Bone marrow (tissue), 2 donors: ENCODE measurements at places on chromosomes 5 and 9.
A peak's percentile ranks its signal among the peaks of the same experiment; 100 is the strongest.

DNA sequence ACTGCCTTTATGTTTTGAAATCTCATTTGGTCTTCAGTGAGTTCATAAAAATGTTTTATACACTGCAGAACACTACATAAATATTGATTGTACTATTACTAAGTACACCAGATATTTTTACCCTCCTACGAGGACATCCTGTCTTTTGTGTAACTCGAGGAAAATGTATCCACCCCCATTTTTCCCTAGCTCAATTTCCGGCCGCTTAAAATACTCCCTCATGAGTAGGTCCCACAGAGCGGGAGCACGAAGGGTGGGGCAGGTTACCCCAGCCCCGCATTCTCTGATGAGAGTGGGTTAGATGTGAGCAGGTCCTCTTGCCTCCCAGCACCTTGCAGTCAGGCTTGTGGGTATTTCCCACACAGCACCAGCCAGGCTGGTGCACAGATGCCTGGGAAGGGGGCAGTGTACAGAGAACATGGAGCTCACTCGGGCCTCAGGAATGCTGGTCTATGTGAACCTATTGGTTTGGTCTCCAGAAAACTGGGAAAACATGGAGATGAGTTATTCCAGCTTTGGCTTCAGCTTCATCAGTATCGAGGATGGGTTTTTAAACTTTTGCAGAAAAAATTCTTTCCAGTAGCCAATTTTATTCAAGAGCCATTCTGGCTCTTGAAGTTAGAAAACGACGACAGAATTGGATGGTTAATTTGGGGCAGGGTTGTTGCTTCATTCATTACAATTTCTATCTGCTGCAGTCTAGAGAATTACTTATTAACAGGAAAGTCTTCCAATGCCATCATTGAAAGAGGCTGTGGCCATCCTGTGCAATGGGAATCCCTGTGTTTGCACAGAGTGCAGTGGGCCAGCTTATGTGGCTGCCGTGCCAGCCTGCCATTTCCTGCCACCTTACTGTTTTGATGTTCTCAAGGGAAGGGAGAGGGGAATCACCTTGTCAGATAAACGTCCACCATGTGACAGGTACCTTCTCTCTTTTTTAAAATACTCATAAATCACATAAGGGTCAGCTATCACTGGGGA, 73.2 kb downstream of the WDR41 start:
- no peak for DNase-seq

DNA sequence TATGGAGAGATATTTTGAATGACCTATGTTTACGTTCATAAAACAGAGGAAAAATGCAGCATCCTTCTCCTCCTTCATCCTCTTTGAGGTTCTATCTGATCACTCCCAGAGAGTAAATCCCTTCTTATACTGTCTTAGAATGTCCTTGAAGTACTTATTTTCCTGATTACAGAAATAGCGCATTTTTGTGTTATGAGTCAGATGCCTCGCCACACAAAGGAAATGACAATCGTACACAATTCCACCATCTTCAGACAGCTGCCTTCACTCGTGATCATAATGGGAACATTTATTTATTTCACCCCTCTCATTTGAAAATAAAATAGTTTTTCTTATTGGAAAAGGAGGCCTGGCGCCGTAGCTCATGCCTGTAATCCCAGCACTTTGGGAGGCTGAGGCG, 2.4 kb upstream of the GLT6D1 start:
- DNase-seq, result no peak

DNA sequence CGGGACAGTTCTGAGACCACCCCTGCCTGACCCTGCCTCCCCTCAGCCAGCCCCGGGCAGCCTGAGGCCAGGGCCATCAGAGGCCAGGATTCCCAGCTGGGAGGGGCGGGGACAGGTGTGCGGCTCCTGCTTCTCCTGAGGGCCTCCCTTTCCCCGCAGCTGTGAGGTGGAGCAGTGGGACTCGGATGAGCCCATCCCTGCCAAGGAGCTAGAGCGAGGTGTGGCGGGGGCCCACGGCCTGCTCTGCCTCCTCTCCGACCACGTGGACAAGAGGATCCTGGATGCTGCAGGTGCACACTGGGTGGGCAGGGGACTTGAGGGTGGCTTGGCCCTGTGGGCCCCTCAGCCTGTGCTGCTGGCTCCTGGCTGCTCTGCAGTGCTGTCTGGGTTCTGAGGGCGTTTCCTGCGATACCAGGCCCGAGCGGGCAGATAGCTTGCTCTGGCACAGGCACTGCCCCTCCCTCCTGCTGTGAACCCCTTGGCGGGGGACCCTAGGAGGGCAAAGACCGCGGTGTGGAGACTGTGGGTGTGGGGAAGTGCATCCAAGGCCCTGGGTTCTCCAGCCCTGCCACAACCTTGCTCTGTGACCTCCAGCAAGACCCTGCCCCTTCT, 2.3 kb downstream of the GRHPR start:
- DNase-seq, result no peak

GRCh38 chr5:129097498-129098296, 3.1 kb downstream of the ISOC1 start:
- no peak for DNase-seq

GRCh38 chr9:82334286-82334685, 345.7 kb downstream of the SPATA31D1 start:
- DNase-seq, result no peak

DNA sequence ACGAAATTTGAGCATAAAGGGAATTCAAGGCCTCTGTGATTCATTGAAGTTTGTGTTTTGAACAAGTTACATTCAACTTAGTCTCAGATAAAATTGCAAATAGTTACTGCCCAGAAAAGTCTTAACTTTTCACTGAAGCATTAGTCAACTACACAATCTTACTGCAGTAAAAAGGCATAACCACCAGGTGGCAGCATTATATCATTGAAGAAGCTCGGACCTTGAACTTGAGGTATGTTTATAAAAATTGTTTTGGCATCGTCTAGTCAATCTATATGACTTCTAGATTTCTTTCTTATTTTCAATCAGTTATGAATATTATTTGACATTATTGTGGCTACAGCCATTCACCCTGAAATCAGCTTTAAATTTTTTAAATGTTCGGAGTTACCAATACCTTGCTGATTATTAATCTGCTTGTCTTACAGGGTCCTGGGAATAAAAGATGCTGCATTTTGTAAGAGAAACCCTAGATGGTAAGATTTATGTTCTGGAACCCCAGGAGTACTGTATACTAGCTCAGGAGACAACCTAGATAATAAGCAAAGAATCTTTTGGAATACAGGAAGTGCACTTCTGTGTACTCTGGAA, 83.9 kb upstream of the GRAMD2B start:
- DNase-seq, result peak; percentile 39

GRCh38 chr5:79135790-79136553, 24.4 kb downstream of the BHMT start:
- no peak for DNase-seq

DNA sequence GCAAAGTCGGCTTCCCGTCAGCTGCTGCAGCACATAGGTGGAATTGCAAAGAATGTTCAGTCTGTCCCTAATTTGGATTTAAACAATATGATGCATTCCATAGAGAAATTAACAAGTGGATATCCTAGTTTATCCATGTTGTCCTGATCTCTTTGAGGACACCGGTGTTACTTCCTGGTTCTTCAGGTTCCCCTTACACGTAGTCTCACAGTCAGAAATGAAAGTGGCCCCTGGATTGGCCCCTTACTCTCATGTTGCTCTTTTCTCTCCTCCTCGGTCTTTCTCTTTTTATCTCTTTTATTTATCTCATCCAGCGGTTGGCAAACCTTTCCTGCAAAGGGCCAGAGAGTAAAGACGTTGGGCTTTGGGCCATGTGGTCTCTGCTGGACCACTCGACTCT, 265.1 kb downstream of the GAS1 start:
- DNase-seq, result no peak

DNA sequence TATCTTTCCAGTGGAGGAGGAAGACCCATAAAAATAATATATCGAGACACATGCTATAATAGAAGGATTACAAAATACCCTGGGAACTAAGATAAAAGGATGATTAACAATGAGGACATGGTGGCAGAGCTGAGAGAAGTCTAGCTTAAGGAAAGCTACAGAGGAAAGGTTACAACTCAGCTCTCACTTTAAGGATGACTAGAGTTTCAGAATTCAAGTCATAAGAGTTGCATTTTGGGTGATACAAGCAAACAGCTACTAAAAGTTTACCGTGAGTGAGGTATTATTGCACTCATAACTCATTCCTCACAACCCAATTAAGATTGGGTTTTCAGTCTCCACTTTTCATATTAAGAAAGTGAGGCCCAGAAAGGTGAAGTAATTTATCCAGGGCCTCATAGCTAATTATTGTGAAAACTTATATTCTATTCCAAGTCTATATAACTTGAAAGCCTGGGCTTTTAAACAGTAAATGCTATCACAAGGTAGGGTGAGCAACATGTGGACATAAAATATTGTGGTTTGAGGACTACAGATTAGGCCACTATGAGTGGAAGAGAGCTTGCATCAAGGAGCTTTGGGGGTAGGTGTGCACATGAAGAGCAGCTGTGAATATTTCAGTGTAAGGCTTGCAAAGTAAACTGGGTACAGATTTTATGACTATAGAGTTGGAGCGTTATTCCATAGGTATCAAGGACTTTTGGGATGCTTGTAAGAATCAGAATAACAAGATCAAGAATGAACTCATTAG, 28.0 kb downstream of the JAKMIP2 start:
- no peak for DNase-seq

GRCh38 chr5:142324871-142325724, at the start of gene SPRY4:
TSS of gene SPRY4 (minus strand) at chr5:142325021. CDS start at chr5:142315108, 9,913 bp downstream.
- DNase-seq, result peak; percentile 38

GRCh38 chr9:26801772-26802171, 90.8 kb downstream of the CAAP1 start:
- no peak for DNase-seq

DNA sequence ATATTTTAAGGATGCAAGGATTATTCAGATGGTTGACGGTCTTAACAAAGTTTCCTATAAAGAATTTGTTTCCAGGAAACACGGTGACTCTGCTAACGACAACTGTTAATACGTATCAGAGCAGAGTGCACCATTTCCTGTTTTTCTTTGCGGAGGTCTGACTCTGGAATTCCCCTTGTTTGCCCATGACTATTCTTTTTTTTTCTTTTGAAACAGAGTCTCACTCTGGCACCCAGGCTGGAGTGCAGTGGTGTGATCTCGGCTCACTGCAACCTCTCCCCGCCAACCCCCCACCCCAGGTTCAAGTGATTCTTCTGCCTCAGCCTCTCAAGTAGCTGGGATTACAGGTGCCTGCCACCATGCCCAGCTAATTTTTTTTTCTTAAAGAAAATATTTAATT, 115.9 kb downstream of the CDC42SE2 start:
- peak; percentile 90 for DNase-seq

DNA sequence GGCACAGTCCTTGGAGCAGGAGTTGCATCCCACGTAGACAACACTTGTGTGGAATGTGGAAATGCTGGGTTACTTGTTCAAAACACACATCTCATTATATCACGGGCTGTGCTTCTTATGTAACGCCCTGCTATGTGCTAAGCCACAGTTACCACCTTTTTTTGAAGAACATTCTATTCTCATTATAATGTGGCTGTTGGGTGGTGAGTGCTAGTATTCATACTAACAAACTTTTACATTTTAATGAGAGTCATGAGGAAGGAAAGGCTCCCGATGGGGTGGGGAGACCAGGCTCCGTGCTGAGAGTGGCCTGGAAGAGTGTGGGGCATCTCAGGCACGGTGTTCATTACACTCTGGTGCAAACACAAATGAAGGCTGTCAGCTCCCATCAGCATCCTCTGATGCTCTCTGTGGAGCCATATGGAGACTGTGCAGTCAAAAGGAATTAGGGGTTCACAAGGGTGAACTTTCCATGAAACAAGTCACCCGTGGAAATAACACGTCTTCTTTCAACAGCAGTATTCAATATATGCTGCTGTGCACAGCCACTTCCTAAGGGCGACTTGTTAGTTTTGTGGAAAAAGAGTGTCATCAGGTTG, 153.1 kb upstream of the RAPGEF1 start:
- no peak for DNase-seq

- peak; percentile 37 for DNase-seq
These were observed 1.2 kb downstream of the SURF4 start for GRCh38 chr9:133374612-133375115.

- DNase-seq, result no peak
These were observed 105.0 kb upstream of the FAM120A start for GRCh38 chr9:93346231-93347112.

DNA sequence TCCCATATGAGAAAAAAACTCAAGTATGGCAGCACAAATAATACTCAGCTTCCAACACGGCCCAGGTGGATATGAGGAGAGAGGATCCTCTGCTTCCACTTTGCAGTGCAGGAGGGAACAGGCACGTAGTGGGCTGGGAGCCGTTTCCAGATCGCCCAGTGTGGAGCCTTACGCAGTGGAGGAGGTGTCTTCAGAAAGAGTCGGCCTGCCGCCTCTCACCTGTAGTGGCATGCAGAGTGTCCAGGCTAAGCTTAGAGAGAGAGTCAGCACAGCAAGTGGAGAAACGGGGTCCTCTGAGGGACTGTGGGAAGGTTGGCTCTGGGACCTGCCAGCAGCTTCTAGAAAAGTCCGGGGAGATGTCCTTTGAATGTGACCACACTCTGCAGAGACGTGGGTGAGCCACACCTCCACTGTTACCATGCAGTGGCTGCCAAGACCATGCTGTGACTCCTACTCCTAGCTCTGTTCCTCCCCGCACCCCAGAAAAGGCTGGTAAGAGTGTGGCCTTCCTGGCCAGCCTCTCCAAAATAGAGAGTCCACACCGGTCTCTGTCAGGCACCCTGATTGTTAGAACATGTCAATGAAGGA, 3.5 kb upstream of the SEMA4D start:
- no peak for DNase-seq

DNA sequence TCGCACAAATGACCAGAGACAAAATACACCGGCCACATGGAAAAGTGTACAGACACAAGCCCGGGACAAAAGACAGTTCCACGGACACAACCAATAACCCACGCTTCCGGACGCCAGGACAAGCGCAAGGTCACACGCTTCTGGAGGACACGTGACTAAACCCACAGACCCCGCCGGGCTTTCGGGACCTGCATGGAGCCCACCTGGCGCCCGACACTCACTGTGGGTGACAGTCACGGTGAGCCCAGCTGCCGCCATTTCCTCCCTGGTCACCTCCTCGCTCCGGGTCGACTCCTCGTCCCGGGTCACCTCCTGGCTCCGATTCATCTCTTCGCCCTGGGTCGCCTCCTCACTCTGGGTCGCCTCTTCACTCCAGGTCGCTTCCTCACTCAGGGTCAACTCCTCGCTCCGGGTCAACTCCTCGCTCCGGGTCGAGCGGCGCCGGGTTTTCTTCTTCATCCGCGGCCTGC, 470 bp downstream of the BAG1 start:
- no peak for DNase-seq

DNA sequence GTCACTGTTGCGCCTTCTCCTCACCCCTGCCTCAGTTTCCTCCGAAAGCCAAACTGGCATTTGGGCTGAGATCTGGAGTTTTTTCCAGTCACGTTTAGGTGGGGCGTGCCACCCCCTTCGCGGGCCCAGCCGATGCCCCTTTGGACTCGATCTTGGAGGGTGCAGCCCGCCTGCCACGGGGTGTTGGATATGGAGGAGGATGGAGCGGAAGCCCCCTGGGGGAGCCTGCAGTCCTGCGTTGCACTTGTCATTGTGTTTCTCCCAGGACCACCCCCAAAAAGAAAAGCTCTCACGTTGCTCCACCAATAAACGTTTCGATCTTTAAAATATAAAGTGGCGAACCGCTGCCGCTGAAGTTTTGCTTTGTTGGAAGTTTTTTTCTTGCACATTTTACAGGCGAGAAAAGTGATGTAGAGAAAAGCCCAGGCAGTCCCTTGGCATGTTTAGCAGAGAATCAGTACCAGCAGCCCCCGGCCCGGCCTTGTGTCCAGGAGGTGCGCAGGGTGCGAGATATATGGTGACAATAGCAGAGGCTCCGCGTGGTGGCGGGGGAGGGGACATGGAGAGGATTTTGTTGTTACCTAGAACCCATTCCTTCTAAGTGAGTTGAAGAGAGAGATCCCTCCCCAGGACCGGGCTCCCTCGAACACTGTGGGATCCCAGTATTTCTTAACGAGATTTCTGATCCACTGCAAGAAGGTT, 681 bp downstream of the F2R start:
- DNase-seq, result no peak
